ENCODE measurements at places on chromosomes 12 and 14. TPM values are rescaled to one million over a fixed set of nuclear protein-coding genes. Genes with fewer than 3 reads are reported as not detected.

- H3K27ac ChIP-seq: no peak overlapping the region
- H3K4me1 ChIP-seq: peaks cover 2% of the 10 kb centered on the region
- H3K27me3 ChIP-seq: no peaks in the 10 kb centered on the region
- peaks cover 4% of the 10 kb centered on the region for H3K36me3 ChIP-seq
- DNase-seq: no peak
- H3K4me3 ChIP-seq: no peak overlapping the region
These were observed 366.6 kb downstream of the NELL2 start for GRCh38 chr12:44509471-44509870.

- no peak for DNase-seq
- no peaks in the 10 kb centered on the region for H3K27me3 ChIP-seq
- peaks cover 11% of the 10 kb centered on the region for H3K36me3 ChIP-seq
These were observed 17.8 kb downstream of the PAPOLA start for GRCh38 chr14:96519970-96520369.

DNA sequence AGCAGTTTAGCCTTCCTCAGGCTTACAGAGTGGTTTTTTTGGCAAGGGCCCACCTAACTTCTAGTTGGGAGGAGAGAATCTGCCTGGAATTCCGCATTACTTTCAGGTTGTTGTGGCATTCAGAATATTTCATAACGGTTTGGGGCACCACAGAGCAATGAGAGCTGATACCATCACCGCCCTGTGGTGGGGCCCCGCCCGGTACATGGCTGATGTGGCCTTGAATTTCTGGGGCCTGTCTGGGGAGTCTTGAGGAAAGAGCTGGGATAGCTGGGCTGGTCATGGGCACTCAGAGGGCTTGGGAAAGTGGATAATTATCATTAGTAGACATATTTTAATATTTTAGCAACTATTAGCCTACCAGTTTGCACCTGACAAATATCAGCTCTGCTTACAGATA, 4.2 kb downstream of the TESPA1 start:
- peak overlapping the region; percentile 89 for H3K27ac ChIP-seq
- peak; percentile 60 for DNase-seq

DNA sequence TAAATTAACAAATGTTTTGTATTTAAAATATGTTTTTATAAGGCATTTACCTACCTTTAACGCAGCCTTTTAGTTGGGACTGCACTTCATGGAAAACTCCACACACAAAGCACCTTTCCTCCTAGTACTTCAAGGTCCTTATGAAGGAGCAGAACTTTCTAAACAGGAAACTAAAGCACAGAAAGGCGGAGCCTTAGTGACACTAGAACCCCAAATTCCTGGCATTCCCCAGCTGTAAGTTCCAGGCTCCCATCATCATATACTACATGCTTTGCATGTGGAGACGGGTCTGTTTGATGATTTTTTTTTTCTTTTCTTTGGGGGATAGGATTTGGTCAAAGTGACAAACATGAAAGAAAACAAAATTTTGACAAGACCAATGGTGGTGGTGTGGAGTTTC, 39.5 kb downstream of the STXBP6 start:
- no peak for DNase-seq
- H3K36me3 ChIP-seq: no peaks in the 10 kb centered on the region
- H3K4me3 ChIP-seq: no peak overlapping the region
- H3K4me1 ChIP-seq: no peaks in the 10 kb centered on the region

DNA sequence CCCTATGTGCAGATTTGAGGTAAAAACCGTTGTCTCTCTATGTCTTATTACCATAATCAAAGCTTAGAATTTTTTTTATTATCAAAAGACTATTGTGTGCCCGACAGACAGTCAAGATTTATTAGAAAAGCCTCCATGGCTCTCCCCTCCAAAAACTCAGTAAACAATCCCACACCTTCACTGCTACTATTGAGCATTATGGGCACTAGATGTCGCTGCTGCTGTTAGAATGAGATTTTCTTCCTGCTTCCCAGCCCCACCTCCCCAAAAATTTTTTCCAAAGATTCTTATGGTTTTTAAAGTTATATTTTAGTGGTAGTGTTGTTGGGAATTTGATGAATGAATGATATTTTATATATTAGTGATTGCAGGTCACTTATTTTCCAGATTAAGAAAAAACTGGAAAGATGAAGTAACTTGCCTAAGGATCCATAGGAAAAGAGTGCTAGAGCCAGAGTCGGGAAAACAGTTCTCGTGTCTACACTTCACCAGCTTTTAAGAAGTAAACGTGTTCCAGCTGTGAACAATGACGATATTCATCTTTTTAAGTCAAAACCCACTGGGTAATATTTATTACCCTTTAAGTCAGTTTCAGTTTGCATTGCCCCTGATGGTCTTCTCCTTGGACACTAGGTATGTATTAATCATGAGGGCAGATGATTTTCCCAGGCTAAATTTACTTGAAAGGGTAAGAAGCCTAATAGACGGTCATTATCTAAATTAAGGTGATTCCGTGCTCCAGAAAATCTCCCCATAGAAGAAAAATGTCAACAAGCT, 12.2 kb upstream of the FOXG1 start:
- H3K4me3 ChIP-seq: no peak overlapping the region
- DNase-seq: peak; percentile 22
- no peak overlapping the region for H3K27ac ChIP-seq
- peaks cover 62% of the 10 kb centered on the region for H3K27me3 ChIP-seq
- H3K36me3 ChIP-seq: peaks cover 3% of the 10 kb centered on the region
- H3K4me1 ChIP-seq: no peaks in the 10 kb centered on the region

DNA sequence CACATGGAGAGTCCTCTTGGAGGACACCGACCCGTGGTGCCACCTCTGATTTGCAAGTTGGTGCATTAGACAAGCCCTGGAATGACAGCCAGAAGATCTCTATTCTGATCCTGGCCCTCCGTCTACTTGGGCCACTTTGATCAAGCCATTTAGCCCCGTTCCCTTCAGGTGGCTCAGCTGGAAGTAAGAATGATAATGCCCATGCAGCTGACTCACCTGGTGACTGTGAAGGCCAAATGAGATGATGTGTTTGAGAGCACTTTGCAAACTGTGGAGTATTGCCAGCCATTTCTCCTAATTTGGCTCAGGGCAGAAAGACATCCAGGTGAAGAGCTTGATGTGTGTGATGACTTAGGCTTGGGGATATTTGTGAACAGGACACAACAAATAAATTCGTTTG, 165.9 kb downstream of the ETV6 start:
- no peak for DNase-seq
- peaks cover 3% of the 10 kb centered on the region for H3K36me3 ChIP-seq
- no peak overlapping the region for H3K27ac ChIP-seq
- peaks cover 54% of the 10 kb centered on the region for H3K4me1 ChIP-seq

- H3K27ac ChIP-seq: no peak overlapping the region
- H3K4me1 ChIP-seq: peaks cover 15% of the 10 kb centered on the region
- H3K27me3 ChIP-seq: no peaks in the 10 kb centered on the region
- no peak overlapping the region for H3K4me3 ChIP-seq
- H3K36me3 ChIP-seq: peaks cover 9% of the 10 kb centered on the region
These were observed 6.3 kb downstream of the MIS18BP1 start for GRCh38 chr14:45246691-45247090.

- H3K4me1 ChIP-seq: no peaks in the 10 kb centered on the region
- no peak overlapping the region for H3K27ac ChIP-seq
- DNase-seq: no peak
- no peaks in the 10 kb centered on the region for H3K36me3 ChIP-seq
- H3K4me3 ChIP-seq: no peak overlapping the region
These were observed 204.1 kb downstream of the TRHDE start for GRCh38 chr12:72476301-72476700.

DNA sequence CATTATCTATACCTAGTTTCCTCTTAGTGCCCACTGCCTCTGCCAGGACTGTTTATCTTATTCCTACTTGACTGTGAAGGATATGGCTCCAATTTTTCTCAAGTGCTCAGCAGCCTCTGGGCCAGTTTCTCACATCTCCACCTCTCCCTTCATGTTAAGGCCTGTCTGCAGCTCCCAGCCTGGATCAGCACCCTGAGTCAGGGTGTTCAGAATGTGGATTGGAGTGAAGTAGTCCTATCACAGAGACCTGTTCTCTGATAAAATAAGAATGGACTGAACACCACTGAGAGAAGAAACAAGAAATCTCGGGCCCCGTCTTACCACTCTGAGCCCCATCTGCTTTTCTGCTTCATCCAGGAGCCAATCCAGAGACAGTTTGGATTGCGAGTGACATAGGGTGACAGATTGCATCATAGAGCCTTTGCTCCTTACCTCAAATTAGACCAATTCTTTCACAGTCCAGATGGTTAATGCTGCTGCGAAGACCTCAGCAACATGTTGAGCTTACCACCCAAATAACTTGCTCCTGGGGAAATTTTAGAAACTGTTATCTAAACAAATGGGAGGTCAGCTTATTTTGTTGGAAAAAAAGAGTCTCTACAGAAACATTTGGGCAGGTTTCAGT, 473.1 kb downstream of the PDZRN4 start:
- H3K27ac ChIP-seq: no peak overlapping the region
- H3K36me3 ChIP-seq: no peaks in the 10 kb centered on the region
- no peaks in the 10 kb centered on the region for H3K27me3 ChIP-seq
- no peak overlapping the region for H3K4me3 ChIP-seq
- no peak for DNase-seq

- no peaks in the 10 kb centered on the region for H3K36me3 ChIP-seq
- H3K4me1 ChIP-seq: no peaks in the 10 kb centered on the region
- DNase-seq: no peak
- no peak overlapping the region for H3K27ac ChIP-seq
These were observed 472.5 kb downstream of the ADAMTS20 start for GRCh38 chr12:43079476-43079875.

- peaks cover 30% of the 10 kb centered on the region for H3K4me1 ChIP-seq
- H3K27ac ChIP-seq: no peak overlapping the region
- H3K36me3 ChIP-seq: no peaks in the 10 kb centered on the region
These were observed 59.9 kb downstream of the IRF2BPL start for GRCh38 chr14:76968621-76969063.

DNA sequence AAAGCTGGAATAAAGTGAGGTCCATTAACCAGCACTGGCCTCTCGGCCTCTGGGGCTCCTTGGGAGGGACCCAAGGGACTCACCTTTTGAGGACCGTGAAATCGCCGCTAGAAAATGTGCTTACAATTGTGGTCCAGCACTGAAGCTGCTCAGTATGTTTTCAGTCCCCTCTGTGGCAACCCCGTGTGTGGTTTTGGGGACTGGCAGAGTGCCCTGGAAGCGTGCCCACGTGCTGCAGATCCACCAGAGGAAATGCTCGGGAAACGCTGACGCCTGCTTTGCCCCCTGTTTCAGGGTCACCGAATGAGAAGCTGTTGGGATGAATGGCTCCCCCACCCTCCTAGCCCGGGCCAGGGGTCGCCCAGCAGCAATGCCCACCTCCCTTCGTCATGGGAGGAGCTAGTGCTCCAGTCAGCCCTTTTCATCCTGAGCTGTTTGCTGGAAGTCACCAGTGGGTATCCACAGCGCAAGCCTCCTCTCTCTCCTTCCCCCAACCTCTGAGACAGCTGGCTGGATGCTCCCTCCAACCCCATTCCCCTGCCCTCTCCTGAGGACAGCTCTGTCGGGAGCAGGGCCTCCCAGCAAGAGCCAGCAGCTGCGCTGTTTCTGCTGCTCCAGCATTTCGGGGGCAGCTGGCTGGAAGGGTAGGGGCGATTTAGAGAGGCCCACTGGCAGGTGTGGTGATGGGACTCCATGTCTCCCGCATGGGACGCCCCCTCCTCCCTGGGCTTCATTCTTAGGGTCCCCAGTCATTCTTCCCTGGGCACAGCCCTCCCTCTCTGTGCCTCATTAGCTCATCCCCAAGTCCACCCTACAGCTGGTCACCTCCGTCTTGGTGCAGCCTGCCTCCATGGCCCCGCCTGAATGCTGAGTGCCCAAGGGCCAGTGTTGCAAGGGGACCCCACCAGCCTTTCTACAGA, 33.2 kb upstream of the PPP1R13B start:
- H3K27me3 ChIP-seq: no peaks in the 10 kb centered on the region
- no peak overlapping the region for H3K27ac ChIP-seq
- H3K4me3 ChIP-seq: peak overlapping the region; percentile 55
- DNase-seq: peak; percentile 32

DNA sequence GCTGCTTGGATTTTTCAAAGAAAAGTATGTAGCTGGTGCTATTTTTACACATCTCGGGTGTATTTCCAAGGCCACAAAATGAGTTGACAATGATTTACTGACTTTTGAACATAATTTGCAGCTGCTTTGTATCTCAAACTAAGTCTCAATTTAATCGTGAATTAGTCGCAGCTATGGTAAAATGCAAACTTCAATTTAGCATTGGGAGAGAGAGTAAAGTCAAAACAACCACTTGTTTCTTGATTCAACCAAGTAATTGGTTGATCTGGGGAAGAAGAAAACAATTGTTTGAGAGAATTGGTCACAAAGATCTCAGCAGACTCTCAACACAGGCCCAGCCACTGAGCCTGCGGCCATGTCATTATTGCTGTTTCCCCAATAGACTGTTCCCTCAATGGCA, 75.0 kb upstream of the DYRK2 start:
- H3K36me3 ChIP-seq: no peaks in the 10 kb centered on the region
- no peak overlapping the region for H3K4me3 ChIP-seq
- peaks cover 13% of the 10 kb centered on the region for H3K4me1 ChIP-seq

DNA sequence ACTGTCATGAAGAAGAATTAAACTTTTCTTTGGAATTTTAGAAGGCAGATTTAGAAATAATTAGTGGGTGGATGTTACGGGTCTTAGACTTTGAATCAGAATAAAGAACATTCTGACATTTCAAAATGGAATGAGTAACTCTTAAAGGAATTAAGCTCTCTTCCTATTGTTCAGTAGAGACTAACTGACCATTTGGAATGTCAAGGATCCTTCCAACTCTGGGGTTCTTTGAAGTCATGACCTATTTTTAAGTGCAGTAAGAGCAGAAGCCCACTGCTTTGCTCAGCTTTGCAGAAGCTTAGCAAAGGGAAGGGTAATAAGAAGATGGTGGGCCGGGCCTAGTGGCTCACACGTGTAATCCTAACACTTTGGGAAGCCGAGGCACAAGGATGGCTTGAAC, 4.0 kb downstream of the CHURC1 start:
- DNase-seq: no peak
- no peak overlapping the region for H3K4me3 ChIP-seq
- H3K4me1 ChIP-seq: peaks cover 72% of the 10 kb centered on the region
- peaks cover 28% of the 10 kb centered on the region for H3K36me3 ChIP-seq
- H3K27ac ChIP-seq: peak overlapping the region; percentile 72

The C2CD5 gene
- total RNA-seq: 34.5 TPM

The TMPO gene
- 326 TPM for total RNA-seq

The GLIPR1 gene
- total RNA-seq: 1.3 TPM

The KRT7 gene
- 1.9 TPM for total RNA-seq

The RTN1 gene
- total RNA-seq: not detected
